ENCODE measurements at places on chromosomes 1 and 21.

DNA sequence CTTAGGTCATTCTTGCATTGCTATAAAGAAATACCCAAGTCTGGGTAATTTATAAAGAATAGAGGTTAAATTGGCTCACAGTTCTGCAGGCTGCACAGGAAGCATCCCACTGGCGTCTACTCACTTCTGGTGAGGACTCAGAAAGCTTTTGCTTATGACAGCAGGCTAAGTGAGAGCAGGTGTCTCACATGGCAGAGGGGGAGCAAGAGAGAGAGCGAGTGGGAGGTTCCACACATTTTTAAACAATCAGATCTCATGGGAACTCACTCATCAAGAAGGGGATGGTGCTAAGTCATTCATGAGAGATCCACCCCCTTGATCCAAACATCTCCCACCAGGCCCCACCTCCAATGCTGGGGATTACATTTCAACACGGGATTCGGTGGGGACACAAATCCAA, 13.6 kb upstream of the RGS4 start:
- no peak for DNase-seq

DNA sequence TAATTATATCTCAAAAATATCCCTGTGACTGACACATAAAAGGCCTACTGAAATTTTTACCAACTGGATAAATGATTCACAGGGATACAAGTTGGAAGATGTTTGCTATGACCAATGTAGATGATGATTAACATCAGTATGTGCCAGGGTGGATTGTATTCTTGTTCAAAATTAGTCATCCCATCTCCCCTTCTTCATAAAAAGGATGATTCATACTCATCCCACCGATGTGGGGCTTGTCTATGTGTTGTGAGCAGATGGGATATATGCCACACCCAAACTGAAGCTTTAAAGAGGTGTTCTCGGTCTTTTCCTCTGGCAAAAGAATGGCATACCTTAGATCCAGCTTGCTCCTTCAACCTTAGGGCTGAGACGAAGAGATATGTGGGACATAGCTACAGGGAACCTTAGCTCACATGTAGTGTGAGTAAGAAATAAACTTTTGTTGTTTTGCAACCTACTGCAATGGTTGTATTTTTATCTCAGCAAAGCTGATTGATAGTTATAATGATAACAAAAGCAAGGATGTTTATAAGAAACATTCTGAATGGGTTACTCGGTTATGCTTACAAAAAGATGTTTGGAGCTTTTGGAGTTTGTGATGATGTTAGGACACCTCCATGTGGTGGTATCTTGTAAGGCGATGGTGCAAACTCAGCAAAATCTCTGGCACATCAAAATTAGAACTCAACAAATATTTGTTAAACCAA, 29.4 kb downstream of the SPATA17 start:
- peak; percentile 78 for DNase-seq

DNA sequence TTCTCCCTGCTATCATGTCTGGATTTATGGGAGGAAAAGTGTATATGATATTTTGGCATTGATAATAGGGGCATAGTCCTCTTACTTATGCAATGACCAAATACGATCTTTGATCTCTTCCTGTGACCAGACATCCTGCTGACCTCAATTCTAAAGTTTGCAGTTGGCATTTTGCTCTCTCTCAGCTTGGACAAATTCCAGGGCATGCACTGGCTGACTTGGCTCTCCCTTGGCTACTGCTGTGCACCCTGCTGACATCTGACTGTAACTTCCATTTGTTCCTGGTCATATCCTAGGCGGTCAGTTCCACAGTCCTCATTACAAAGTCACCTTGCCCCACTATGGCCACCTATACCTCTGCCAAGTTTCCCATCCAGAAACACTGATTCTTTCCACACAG, 380.7 kb upstream of the NR5A2 start:
- DNase-seq, result no peak

DNA sequence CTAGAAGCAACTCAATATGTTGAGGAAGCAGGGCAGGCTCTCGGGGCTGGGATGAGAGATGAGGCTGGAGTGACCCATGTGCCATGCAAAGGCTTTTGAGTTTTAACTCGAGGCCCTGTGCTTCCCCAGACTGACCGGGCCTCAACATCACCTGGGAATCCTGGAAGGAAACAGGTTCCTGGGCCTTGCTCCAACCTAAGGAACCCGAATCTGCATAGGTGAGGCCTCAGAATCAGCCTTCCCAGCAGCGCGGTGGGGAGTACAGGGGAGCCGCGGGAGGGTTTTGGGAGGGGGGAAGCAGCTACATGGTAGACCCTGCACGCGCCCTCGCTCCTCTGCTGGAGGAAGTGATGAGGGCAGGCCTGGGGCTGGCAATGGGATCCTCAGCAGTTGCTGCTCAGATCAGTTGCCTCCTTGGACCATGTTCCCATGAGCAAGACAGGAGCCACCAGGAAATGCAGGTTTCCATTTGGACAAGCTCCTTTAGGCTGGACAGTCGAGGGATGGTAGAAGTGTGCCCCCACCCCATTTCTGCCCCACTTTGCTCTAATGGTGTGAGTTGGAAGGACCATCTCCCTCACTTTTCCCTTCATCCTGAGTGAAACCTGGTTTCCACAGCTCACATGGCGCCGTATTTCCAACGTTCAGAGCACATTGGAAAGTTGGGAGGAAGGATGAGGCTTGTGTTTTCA, 4.5 kb upstream of the KIAA1614 start:
- DNase-seq, result no peak

GRCh38 chr1:213244664-213245091, 193.6 kb downstream of the RPS6KC1 start:
- DNase-seq, result peak; percentile 61

GRCh38 chr1:72780212-72780611, 497.9 kb upstream of the NEGR1 start:
- no peak for DNase-seq

DNA sequence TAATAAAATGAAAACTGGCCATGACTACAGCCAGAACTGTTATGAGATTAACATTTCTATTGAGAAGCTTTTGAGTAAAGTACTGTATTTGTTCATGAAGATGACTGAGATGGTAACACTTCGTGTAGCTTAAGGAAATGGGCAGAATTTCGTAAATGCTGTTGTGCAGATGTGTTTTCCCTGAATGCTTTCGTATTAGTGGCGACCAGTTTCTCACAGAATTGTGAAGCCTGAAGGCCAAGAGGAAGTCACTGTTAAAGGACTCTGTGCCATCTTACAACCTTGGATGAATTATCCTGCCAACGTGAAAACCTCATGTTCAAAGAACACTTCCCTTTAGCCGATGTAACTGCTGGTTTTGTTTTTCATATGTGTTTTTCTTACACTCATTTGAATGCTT, 164.0 kb downstream of the NEK7 start:
- no peak for DNase-seq

- DNase-seq, result no peak
These were observed 159.0 kb upstream of the COL6A1 start for GRCh38 chr21:45822429-45823099.
